ENCODE measurements at places on chromosomes 6 and 20. TPM values are rescaled to one million over a fixed set of nuclear protein-coding genes. Genes with fewer than 3 reads are reported as not detected.

Gene TAF11
- total RNA-seq, result 23.1 TPM

Gene SCRT2
- not detected for total RNA-seq

Gene GPX5
- not detected for total RNA-seq

Gene FBXO9
- 44.7 TPM for total RNA-seq

Gene SLC2A10
- total RNA-seq, result 12.1 TPM

Gene RRAGD
- total RNA-seq, result 5.1 TPM

Gene STK38
- total RNA-seq, result 18.1 TPM

Gene GTSF1L
- total RNA-seq, result not detected

Gene SUPT3H
- total RNA-seq, result 12.0 TPM

Gene GLP1R
- total RNA-seq, result not detected

Gene IPCEF1
- total RNA-seq, result 1.00 TPM

Gene RPP40
- 16.9 TPM for total RNA-seq

Data from nasal cavity respiratory epithelium epithelial cell of viscerocranial mucosa (primary cell).